ENCODE measurements at places on chromosomes 3 and 15.

- DNase-seq = no peak
These were observed 466.5 kb downstream of the ROBO2 start for GRCh38 chr3:77506384-77506783.

DNA sequence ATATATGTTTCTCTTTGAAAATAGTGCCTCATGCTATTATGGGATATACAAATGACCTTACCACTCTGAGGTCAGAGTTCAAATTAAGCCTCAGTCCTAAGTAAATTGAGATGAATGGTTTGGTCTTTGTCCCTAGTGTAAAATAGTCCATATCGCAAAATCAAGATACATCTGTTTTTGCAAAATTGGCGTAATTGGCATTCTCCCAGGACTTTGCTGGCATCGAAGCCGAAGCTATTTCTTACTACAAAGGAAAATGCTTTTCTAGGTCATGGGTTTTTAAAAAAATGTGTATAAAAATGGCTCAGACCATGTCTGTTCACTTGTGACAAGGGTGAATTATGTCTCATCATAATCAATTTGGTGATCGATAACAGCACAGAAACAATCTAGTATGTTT lies 25.9 kb downstream of the ROBO2 start:
- DNase-seq = no peak

GRCh38 chr3:104388619-104389018 lies 978.1 kb upstream of the ALCAM start:
- DNase-seq = no peak

DNA sequence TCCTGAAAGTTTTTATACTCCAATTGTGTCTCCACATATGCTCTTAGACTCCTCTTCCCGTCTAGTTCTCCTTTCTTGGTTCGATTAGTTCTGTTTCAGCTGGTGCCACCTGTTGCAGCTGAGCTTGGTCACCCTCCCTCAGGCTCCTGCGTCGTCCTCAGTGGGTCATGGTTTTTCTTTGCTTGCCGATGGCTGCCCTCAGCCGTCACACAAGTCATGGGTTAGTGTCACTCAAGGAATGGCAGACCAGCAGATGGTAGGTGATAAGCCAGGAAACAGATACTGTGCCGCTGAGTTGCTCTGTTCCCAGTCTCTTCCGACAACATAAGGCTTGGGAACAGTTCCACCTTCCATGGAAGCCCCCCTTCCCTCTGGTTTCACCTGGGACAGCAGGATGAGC lies 109.9 kb downstream of the IGF1R start:
- no peak for DNase-seq

GRCh38 chr3:146589899-146590508 lies 15.1 kb downstream of the PLSCR5 start:
- no peak for DNase-seq

GRCh38 chr15:67072442-67072841 lies 7.0 kb downstream of the SMAD3 start:
- DNase-seq = no peak
